Smooth muscle cell of the pulmonary artery (primary cell): ENCODE measurements at places on chromosomes 3 and 15. TPM values are rescaled to one million over a fixed set of nuclear protein-coding genes. Genes with fewer than 3 reads are reported as not detected.

The PYGO1 gene
- 9.1 and 10.1 TPM in 2 replicates for total RNA-seq

The SLC22A13 gene
- total RNA-seq, result 0.46 and 1.2 TPM in 2 replicates

The LMCD1 gene
- total RNA-seq, result 49.8 and 81.3 TPM in 2 replicates

The ROBO2 gene
- 0.43 and 1.4 TPM in 2 replicates for total RNA-seq

The TICRR gene
- total RNA-seq, result 1.7 and 2.7 TPM in 2 replicates

The WDR72 gene
- total RNA-seq, result not detected in 2 replicates

The TMEM207 gene
- not detected in 2 replicates for total RNA-seq

The CCDC54 gene
- not detected in 2 replicates for total RNA-seq

The IGSF11 gene
- total RNA-seq, result under 0.01 and 0.10 TPM in 2 replicates

The ZNF660 gene
- 1.8 and 2.2 TPM in 2 replicates for total RNA-seq

The RBM15B gene
- total RNA-seq, result 38.8 and 40.6 TPM in 2 replicates

The ASTE1 gene
- 6.2 and 7.4 TPM in 2 replicates for total RNA-seq

The CEMIP gene
- total RNA-seq, result 360 and 994 TPM in 2 replicates

The WDR49 gene
- 0.07 and 0.56 TPM in 2 replicates for total RNA-seq

The KIF23 gene
- total RNA-seq, result 8.6 and 12.8 TPM in 2 replicates

The VPS33B gene
- 13.4 and 18.2 TPM in 2 replicates for total RNA-seq

The CCR4 gene
- under 0.01 TPM in 1 of 2 replicates, not detected in the other for total RNA-seq

The FBXO40 gene
- not detected in 2 replicates for total RNA-seq

The RAB6B gene
- 1.7 and 4.2 TPM in 2 replicates for total RNA-seq

The TNFSF10 gene
- 0.33 and 1.1 TPM in 2 replicates for total RNA-seq

The FAM174B gene
- 2.6 TPM in 2 replicates for total RNA-seq

The SMCO1 gene
- not detected in 2 replicates for total RNA-seq

The ADPRH gene
- 4.5 and 4.8 TPM in 2 replicates for total RNA-seq

The GOLGA6L10 gene
- total RNA-seq, result 0.85 and 1.3 TPM in 2 replicates

The CA12 gene
- total RNA-seq, result 215 and 359 TPM in 2 replicates

The CDCP1 gene
- 20.7 and 87.6 TPM in 2 replicates for total RNA-seq

The FBXL2 gene
- total RNA-seq, result 17.4 and 27.8 TPM in 2 replicates

The P2RY14 gene
- total RNA-seq, result 0.20 TPM in 1 of 2 replicates, not detected in the other

The GOLGA6D gene
- not detected in 2 replicates for total RNA-seq
